ENCODE measurements at places on chromosomes 3 and 15. TPM values are rescaled to one million over a fixed set of nuclear protein-coding genes. Genes with fewer than 3 reads are reported as not detected.

DGKG gene
- total RNA-seq = 6.7 TPM

ABCC5 gene
- 33.7 TPM for total RNA-seq

DUOXA1 gene
- not detected for total RNA-seq

ZNF80 gene
- total RNA-seq = not detected

GOLGA6B gene
- total RNA-seq = not detected

Data from smooth muscle cell of the umbilical artery (primary cell).